Midbrain (tissue), 1 donor: ENCODE measurements at places on chromosomes 2 and 18.

GRCh38 chr18:22567794-22568193 is 150.1 kb upstream of the CTAGE1 start:
- DNase-seq = no peak

DNA sequence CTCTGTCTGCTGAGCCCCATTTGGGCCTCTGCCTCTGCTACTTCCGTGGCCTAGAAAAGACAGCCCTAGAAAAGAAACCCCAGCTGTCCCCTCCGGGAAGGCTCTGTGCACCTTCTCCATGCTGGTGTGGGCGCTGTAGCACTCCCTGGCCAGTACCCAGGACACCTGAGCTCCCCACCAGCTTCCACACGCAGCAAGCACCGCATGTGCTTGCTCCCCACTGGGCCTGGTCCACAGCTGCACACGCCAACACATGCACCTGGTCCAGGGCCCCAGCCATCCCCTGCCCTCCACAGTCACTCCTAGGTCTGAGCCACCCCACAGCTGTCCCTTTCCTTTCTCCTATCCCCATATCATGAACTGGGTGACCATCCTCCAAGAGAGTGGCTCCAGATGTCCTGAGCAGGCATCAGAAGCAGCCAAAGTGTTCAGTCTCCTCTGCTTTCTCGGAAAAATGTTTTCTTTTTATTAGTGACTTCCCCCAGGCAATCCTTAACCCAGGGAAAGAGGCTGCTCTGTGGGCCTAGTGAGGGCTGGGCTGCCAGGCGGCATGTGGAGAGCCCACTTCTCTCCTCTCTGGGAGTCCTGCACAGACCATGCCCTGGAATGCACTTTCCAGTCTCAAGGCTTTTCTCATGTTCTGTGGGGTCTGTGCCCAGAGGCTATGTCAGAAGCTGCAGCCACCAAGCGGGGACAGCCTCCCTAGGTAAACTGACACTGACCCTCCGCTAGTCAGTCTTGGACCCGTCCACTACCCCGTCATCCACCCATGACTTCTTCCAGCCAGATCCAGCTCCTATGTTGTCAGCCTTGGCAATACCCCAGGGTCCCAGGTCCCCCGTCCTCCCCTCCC is 133.7 kb downstream of the KLHL29 start:
- DNase-seq = no peak

- DNase-seq = no peak
Measured at GRCh38 chr2:16197504-16198147, 257.3 kb downstream of the MYCN start.

- no peak for DNase-seq
Measured at GRCh38 chr2:24049485-24050021, at the start of gene FKBP1B. Gene FKBP1B, plus strand, starts transcription at chr2:24049741. Its CDS starts 109 bp downstream, at chr2:24049850.

DNA sequence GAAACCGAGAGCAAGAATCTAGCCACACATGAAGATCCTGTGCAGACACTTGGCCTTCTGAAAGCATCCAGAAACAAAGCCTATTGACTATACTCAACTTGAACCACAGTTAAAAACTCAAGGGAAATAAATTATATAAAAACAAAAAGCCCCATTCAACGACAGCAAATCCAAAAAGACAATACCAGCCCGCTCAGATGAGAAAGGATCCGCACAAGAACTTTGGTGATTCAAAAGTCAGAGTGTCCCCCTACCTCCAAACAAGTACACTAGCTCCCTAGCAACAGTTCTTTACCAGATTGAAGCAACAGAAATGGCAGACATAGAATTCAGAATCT is 163.2 kb downstream of the WDPCP start:
- no peak for DNase-seq

DNA sequence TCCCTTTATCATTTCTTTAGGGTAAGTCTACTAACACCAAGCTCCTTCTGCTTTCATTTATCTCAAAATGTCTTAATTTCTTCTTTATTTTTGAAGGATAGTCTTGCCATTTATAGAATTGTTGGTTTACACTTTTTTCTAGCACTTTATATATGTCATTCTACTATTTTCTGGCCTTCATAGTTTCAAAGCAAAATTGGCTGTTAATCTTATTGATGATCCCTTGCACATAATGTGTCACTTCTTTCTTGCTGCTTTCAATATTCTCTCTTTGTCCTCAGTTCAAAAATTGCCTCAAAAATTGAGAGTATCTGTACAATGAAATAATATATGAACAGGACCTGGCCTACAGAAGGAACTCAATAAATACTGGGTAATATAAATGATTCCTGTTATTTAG is 7.9 kb upstream of the TANK start:
- DNase-seq = no peak

DNA sequence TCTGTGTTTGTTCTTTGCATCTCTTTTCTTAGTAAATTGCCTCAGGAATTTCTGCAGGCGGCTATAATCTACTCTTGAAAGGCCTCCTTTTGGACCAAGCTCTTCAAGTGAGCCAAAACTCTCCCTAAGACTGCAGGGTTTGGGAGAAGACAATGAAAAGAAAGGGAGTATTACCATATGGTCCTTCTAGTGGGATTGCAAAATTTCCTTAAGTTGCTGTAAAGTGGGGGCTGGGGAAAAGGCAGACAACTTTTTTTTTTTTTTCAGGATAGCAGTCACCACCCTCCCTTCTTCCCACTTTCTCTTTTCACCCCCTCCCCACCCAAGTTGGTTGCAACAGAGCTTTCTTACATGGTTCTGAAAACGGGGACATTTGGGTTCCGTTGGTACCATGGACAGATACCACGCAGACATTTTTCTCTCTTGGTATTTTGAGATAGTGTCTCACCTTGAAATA is 183.7 kb downstream of the FHOD3 start:
- DNase-seq = no peak

GRCh38 chr2:207403141-207403540 is 126.6 kb upstream of the CREB1 start:
- no peak for DNase-seq

DNA sequence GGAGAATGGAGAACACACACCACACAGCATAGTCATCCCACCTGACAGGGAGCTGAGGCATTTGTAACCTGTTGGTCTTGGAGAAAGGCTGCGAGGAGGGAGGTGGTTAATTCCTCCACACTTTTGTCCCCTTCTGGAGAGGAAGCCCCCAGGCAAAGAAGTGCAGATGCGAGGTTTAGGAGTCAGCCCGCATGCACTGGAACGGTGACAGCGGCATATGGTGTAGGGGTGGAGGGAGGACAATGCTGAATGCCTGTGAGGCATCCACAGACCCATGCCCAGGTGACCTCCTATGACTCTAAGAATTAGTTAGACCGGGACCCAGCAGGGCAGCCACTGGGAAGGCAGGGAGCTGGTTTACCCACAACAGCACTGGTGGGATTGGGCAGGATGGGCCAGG is 12.2 kb downstream of the SPATA3 start:
- DNase-seq = no peak

DNA sequence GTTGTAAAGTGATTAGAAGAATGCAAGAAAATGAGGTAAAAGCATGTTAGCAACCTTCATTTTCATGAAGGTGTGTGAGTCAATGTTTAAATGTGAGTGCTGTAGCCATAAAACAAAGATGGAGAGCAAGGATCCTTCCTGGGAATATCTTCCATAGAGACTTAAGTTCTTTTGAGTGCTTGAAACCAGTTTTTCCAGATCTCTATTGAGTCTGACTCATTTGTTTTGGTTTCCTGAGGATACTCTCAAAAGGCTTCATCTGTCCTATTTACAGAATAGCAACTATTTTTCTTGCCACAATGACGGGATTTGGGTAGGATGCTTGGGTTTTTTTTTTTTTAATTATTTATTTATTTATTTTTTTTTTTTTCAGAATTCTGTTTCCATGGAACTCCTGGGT is 45.9 kb upstream of the ASB1 start:
- DNase-seq = no peak

- DNase-seq = no peak
Measured at GRCh38 chr2:64858541-64859311, 130.5 kb upstream of the SLC1A4 start.

DNA sequence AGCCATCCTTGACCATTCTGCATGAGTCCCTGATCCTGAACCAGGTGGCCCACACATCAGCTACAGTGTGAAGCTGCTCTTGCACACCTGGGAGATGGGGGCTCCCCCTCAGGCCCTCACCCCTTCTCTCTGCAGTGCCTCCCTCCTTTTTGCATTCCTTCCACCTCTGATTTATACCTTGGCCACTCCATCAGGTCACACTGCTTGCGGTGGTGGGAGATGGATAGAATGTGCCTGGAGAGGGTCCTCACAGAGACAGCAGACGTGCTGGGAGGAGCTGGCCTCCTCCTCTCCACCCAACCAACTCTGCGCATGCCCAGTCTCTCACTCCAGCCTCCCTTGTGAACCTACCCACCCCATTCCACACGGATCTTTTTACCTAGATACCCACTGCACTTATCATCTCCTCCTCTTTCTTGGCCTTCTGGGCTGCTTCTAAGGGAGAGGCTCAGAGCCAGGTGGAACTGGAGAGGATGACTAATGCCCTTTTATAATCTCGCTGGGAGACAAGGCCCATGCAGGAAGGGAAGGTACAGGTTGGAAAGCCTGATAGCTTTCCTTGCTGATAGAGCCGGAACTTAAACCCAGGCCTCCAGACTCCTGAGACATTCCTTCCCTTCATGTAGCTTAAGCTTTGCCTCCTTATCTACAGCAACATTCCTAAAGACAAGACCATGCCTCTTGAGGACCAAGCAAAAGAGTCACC is 205.1 kb downstream of the ZBTB7C start:
- DNase-seq = no peak

GRCh38 chr2:232973011-232973735 is 39.9 kb downstream of the NGEF start:
- DNase-seq = no peak

- no peak for DNase-seq
Measured at GRCh38 chr2:217289177-217289906, 429.5 kb upstream of the TNP1 start.

DNA sequence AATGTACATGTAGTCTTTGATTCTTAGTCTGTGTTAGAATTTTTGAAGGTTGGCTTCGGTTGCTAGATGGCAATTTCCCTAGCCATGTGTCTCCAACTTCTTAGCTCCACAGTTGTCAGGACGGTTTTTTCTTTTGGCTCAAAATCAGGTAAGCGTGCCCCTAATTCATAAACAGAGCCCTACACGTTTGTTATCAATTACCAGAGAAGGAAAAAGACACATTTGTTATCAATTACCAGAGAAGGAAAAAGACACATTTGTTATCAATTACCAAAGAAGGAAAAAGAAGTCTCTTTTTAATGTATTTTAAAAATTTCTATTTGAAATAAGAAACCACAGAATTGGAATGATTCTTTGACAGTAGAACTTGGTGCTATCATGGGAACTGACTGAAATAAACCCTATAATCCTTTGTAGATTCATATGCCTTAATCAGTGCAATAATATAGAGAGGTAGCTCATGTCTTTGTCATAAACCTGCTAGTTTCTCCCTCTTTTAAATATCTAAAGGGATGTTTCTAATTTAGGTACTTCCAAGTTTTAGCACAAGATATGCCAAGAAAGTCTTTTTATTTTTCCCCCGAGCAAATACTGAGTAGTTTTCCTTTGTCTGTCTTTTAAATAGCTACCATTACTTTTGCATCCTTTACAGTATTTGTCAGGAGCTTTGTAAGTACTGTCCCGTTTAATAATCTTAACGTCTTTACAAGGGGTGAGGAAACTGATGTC is 35.9 kb downstream of the CAMKMT start:
- no peak for DNase-seq
